ENCODE measurements at places on chromosomes 16 and 17. TPM values are rescaled to one million over a fixed set of nuclear protein-coding genes. Genes with fewer than 3 reads are reported as not detected.

The NUP85 gene
- total RNA-seq = 63.9 TPM

The TMEM114 gene
- total RNA-seq = not detected

The PYDC1 gene
- not detected for total RNA-seq

DNA sequence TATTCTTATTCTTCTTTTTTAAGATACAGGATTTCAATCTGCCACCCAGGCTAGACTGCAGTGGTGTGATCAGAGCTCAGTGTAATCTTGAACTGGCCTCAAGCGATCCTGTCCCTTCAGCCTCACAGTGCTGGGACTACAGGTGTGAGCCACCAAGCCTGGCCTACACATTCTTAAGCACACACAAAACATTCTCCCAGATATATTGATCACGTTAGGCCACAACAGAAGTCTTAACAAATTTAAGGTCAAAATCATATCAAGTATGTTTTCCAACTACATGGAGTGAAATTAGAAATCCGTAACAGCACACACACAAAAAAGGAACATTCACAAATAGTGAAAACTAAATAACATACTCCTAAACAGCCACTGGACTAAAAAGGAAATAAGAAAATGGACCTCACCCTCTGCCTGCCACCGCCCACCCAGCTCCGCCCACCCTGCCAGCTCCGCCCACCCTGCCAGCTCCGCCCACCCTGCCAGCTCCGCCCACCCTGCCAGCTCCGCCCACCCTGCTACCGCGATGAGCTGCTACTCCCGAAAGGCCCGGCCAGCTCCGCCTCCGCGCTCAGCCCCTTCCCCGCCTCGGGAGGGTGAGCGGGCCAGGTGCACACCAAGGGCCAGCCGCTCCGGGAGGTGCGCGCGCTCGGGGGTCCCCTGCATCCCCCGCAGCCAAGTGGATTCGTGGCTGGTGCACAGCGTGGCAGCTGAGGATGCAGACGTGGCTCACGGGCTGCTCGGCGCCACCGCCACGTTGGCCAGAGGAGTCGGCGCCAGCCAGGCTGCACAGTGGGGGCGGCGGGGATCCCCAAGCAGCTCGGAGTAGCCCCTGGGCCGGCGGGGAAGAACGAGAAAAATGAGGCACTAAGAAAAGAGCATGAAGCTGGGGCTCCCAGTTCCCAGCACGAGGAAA, 41.2 kb downstream of the C16orf87 start:
- no peak for DNase-seq

DNA sequence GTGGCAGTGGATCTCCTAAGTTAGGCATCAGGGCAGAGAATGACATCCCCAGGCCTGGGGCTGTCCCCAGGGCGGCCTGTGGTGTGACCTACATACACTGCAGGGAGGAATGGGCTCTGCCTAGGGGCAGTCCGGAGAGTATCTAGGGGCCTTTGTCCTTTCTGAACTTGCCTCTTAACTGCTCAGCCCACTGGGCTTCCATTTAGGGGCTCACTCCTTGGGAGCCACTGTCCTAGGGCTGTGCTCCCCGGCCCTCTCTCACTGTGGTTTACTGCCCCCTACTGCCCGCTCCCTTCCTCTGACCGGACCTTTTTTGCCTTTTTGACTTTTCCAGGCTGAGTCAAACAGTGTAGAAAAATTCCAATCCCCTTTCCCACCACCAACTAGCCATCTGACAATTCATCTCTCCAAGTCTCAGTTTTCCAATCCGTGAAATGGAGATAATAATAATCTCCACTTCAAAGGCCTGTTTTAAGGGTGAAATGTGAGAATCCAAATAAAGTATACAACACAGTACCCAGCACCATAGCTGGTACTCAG, 66.8 kb downstream of the DNAH3 start:
- no peak for DNase-seq

- DNase-seq = no peak
These were observed 230.8 kb downstream of the TANC2 start for GRCh38 chr17:63196772-63197335.

DNA sequence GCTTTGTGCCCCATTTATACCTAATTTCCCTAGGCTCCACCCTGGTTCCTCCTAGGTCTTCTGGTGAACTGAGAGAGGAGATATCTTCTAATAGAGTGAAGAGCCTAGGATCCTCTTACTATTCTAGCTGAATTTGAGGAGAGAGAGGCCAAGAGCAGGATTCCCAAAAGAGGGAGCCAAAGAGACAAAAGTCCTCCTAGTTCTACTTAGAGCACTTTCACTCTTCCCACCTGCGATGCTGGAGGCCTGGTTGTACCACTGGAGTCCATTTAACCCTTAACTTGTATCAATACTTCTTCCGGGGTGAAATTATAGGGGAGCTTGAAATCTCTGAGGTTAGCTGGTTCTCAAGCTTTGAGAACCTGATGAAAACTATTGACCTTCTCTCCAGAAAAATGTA, 3.4 kb upstream of the SSH2 start:
- DNase-seq = no peak

- no peak for DNase-seq
These were observed 49.7 kb downstream of the MYO1D start for GRCh38 chr17:32827227-32827626.

DNA sequence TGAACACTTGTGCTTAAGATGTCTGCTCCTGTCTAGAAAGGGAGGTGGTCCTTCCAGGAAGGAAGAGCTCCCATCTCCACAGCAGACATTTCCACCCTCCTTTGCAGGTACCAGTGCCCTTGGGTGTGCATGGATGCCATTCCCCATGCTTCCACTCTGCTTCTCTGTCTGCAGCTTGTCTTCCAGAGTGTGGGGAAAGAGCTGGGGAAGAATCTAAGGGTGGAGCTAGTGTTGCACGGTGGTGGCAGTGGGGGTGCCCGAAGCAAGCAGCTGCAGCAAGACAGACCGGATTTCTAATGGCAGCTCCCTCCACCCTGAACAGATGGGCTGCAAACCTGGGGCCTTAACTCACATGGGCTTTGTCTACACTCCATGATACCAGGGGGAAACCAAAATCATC, 22.6 kb upstream of the HOXB13 start:
- no peak for DNase-seq

Data from chondrocyte (in vitro differentiated cells).